ENCODE measurements at places on chromosomes 3 and 15. TPM values are rescaled to one million over a fixed set of nuclear protein-coding genes. Genes with fewer than 3 reads are reported as not detected.

The SLC27A2 gene
- 1.0 TPM for total RNA-seq

The EPHA3 gene
- 5.6 TPM for total RNA-seq

The HRG gene
- total RNA-seq, result not detected

The GOLGA8S gene
- 0.57 TPM for total RNA-seq

The GATA2 gene
- total RNA-seq, result 2.4 TPM

Measured in subcutaneous adipose tissue (tissue), 4 donors.